ENCODE measurements at places on chromosomes 1 and 21. TPM values are rescaled to one million over a fixed set of nuclear protein-coding genes. Genes with fewer than 3 reads are reported as not detected.
A peak's percentile ranks its signal among the peaks of the same experiment; 100 is the strongest.

GRCh38 chr21:38948377-38949069 lies 142.8 kb downstream of the ETS2 start:
- DNase-seq, result no peak

DNA sequence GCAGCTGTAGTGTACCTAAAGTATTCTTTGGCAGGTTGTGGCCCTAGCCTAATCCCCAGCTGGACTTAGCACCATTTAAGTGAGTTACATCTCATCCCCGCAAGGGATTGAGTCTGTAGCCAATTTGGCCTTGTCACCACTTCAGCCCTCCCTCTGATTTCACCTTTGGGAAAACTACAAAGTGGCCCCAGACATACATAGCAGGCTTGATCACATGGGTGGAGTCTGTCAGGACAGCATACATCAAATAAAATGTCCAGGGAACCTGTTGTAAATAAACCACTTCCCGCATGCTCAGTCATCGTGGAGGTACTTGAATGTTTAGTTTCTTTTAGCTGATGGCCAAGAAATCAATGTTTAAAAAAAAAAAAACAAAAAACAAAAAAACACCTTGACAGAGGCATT lies 142.5 kb downstream of the DHRS3 start:
- DNase-seq, result peak; percentile 36

GRCh38 chr1:150626150-150626549 lies 3.3 kb downstream of the ENSA start:
- no peak for DNase-seq

- no peak for DNase-seq
These were observed 4.5 kb upstream of the NFASC start for GRCh38 chr1:204866051-204866596.

GRCh38 chr1:155175281-155175926 lies 1.8 kb downstream of the TRIM46 start:
- no peak for DNase-seq

DNA sequence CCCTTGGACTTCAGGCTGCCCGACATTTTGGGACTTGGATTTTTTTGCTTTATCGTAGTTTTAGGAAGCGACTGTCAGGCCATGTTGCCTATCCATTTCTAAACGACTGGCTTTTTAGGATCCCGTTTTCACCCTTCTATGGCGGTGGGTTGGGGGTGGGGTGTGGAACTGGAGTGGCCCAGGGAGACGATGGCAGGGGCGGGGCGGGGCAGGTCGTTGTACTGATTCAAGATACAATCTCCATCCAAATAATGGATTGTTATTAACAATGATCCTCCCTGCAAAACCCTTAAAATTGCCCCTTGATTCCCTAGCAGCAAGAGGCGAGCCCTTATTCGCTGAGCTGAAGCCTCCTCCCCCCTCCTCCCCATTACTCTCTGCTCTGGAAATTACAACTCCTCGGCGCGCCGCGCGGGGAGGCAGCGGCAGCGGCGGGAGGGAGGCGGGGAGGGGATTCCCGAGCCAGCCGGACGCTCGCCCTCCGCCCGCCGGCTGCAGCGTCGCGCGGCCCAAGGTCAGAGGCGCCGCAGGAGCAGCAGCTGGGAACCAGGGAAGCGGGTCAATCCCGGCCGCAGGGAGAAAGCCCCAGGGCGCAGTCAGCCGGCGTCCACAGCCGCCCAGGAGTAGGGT lies at the start of gene TRIM67:
TSS of gene TRIM67 (plus strand) at position 392 of the 630 bp plus-strand sequence. CDS start 912 bp downstream, outside the sequence.
- DNase-seq, result no peak

GRCh38 chr1:213380865-213381264 lies 329.8 kb downstream of the RPS6KC1 start:
- DNase-seq, result no peak

DNA sequence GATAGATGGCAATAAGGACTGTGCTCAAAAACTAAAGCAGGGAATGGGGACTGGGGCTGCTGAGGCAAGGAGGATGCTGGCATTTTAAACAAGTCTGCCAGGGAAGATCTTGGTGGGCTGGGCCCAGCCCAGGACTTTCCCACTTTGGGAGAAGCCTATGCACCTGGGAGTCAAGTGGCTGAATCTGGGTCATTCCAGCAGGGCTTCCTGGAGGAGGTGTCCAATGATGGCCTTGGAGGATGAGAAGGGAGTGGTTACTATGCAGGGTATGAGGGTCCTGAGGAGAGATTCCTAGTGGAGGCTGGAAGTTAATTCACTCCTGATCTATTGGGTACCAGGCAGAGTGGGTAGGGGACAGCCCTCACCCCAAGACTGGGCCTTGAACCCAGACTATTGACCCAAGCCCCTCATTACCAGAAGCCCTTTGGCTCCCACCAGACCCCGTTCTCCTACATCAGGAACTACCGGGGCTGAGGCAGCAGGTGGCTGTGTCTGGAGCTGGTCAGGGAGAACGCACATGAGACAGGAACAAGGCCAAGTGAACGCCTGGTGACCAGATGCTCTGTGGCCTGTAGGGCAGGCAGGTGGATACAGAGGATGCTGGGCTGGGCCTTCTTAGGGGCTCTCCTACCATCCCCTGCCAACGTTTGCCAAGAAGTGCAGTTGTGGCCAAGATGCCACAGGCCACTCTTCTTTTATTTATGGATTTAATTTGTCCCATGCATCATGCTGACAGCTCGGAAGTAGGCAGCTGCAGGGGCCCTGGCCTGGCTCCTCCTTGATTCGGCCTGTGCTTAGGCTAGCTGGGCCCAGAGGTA lies 18.3 kb upstream of the LRP8 start:
- no peak for DNase-seq

DNA sequence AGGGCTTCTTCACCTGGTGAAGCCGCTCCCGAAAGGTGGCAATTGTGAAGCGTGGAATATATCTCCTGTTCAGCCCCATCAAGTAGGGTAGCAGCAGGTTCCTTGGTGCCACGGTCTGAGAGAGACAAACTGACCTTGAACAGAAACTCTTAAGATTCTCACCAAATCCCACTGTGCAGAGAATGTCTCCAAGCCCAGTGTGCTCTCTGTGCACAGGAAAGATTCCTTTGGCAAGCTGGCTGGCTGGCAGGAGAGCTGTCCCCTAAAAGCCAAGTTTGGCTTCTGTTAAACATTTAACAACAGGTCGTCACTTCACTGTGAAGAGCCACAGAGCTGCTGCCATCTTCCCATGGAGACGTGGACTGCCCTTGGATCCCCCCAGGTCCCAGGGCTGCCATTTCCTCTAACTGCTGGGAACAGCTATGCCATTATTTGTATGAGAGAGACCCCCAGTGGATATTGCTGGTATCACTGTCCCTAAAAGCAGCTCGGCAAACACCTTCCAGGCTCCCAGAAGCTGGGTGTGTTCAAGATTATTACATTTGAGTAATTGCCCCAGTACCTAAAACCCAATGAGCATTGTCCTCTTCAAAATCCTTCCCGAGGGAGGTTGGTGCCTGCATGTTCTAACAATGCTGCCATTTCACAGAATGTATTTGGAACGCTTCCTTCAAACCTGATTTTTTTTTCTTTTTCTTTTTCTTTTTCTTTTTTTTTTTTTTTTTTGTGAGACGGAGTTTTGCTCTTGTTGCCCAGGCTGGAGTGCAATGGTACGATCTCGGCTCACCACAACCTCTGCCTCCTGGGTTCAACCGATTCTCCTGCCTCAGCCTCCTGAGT lies 71.8 kb downstream of the CD58 start:
- DNase-seq, result peak; percentile 75

GRCh38 chr1:85311818-85312217 lies 35.4 kb upstream of the BCL10 start:
- DNase-seq, result no peak

- DNase-seq, result no peak
These were observed 13.3 kb downstream of the ATP5PO start for GRCh38 chr21:33902349-33902748.

DNA sequence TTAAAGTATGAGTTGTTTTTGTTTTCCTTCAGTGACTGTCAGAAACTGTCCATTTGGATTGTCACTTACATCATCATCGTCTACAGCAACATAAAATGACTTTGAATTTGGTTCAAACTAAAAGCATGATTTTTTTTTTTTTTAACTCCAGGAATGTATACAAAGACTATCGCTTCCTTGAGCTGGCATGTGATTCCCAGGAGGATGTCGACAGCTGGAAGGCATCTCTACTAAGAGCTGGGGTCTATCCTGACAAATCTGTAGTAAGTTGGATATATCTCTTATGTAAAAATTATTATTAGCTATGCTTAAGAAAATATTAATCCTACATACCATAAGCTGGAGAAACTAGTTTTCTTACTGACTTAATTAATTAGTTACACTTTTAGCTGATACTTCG lies 111.9 kb upstream of the C1orf105 start:
- no peak for DNase-seq

DNA sequence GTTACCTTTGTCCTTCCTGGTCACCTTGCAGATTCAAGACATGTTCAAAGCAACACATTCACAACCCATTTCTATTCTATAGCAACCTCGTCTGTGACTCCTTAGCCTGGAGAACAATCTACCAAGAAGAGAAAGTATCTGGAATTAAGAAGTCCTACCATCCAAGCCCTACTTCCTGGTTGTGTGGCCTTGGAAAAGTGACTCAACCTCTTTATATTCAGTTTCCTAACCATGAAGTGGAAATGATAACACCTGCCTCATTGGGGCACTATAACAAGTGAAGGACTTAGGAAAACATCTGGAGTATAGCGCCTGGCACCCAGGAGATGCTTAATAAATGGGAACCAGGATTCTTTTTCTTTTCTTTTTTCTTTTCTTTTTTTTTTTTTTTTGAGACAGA lies 36.5 kb upstream of the SRRM1 start:
- no peak for DNase-seq

DNA sequence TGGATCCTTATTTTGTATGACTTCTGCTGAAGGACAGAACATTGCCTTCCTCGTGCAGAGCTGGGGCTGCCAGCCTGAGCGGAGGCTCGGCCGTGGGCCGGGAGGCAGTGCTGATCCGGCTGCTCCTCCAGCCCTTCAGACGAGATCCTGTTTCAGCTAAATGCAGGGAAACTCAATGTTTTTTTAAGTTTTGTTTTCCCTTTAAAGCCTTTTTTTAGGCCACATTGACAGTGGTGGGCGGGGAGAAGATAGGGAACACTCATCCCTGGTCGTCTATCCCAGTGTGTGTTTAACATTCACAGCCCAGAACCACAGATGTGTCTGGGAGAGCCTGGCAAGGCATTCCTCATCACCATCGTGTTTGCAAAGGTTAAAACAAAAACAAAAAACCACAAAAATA lies 27.5 kb upstream of the KDM4A start:
- no peak for DNase-seq

DNA sequence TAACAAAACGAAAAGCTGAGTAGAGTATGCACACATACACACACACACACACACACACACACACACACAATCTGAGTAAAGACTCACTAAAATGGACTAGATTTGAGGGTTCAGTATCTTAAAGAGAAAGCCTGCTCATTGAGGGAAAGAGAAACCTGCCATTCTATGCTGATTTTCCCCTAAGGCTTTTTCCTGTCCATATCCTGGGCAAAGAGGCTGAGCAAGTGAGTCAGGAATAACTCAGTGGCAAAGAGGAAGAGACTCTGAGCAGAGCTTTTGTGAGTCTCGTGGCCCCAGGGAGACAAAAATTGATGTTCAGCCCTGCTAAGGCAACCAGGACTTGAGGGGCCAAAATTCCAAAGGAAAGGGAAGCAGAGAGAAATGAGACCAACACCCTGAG lies 37.3 kb upstream of the RUNX1 start:
- DNase-seq, result no peak

DNA sequence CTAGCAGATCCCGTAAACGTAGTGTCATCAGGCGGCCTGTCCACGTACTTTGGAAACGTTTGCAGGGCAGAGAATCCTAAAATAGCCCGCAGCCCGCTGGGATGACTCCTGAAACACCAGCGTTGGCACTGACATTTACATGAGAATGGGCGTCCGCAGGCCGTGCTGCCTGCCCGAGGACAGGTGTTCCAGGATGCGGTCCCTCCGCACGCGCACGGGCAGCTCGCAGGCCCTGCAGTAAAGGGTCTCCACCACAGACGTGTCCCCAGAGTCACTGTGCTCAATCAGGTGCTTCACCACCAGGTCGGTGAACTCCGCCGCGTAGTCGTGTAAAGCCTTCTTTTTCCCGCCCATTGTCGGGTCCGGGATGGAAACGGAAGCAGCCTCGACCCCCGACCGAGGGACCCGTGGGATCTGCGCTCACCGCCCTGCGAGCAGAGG lies 5.8 kb upstream of the CCDC27 start:
- no peak for DNase-seq

DNA sequence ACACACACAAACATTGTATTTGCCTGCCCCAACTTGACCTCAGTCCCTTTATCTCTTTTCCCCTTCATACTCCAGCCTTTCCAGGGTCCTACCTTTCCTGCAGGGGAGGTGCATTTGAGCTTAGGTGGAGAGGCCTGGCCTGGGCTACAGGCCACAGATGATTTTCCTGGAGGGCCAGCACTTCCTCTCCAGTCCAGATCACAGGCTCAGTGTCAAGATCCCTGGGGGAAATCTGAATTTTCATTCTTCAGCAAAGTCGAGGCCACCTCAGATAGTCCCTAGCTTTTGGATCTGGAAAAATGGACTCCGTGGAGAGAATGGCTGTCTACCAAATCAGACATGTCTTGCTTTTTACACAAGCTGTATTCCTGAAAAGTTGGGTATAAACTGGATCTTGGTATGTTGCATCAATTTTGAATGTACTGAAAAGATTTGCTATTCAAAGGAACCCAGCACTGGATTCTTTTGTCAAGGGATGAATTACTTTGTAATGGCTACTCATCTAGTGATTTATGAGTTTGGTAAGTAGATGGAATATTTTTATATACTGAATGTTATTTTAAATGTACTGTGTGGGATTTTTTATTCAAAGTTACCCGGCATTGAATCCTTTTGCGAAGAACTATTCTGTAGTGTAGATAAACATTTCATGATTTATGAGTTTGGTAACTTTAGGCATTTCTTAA lies 78.7 kb downstream of the DDR2 start:
- DNase-seq, result no peak

PRELP gene
- not detected for total RNA-seq

TEDDM1 gene
- not detected for total RNA-seq

SYT14 gene
- 2.1 TPM for total RNA-seq

RAB3B gene
- total RNA-seq, result 0.49 TPM

INAVA gene
- 175 TPM for total RNA-seq

KPRP gene
- total RNA-seq, result not detected

FNDC10 gene
- total RNA-seq, result 4.7 TPM
